IMR-90 (cell line): ENCODE measurements at places on chromosomes 16 and 17.
A peak's percentile ranks its signal among the peaks of the same experiment; 100 is the strongest.

GRCh38 chr17:60749050-60749449, 71.4 kb downstream of the BCAS3 start:
- no peak for DNase-seq

DNA sequence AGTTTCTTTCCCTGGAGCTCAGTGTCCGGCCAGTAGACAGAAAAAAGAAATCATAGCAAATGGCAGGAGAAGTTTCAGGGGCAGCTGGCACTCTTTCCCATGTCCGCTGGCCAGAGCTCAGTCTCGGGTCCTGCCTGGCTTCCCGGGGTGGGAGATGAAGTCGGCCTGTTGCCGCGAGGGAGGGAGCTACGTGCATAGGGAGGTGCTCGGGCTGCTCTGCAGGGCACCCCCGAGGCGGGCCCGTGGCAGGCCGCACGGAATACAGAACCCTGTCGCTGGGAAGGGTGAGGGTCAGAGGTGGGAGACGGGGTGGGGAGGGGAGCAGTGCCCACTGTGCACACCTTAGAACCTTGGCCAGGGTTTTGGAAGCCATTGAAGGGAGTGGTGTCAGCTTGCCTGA, 78.3 kb upstream of the FOXF1 start:
- no peak for DNase-seq

DNA sequence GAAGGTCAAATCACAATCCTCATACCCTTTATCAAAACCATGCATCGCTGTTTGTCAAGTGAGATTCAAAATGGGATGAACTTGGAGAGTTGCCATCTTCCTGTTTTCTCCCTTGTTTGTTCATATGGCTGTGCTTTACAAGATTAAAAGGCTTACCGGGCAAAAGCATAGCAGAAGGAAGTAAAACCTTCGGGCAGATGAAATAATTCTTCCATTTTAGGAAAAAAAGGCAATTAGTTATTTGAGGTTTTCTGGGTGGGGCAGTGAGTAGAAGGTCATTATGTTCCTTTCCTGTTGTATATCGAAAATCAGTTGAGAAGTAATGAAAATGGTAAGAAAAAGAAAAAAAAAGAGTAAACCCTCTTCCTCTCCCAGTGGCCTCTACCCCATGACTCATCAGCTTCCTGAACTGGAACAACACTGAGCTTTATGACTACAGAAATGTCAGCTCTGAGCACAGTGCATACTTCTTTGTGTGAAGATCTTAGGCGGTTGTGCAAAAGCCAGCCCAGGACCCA, 369.2 kb downstream of the CDH13 start:
- peak; percentile 88 for DNase-seq

GRCh38 chr16:81469710-81470535, 25.3 kb downstream of the CMIP start:
- no peak for DNase-seq

DNA sequence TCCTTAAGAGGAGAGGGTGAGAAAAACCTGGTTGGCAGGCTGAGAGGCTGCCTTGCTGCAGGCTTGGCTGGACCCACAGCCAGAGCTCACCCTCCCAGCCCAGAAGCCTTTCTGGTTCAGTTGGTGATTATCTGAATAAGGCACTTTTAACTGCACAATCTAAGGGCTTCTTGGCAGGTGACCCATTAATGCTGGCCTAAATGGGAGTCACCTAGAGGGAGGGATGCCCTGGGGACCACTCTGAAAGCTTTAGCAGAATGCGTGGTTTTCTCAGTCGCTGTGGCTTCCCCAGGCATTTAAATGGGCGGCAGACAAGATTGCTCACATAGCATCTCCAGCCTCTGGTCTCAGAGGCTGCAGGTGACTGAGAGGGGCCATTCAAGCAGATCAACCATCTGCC, 33.2 kb upstream of the SHISA9 start:
- DNase-seq: no peak
